CD4-positive, alpha-beta T cell treated with Interleukin-15 for 1 hour (primary cell): ENCODE measurements at places on chromosomes 5 and 9.

- no peak for DNase-seq
Measured at GRCh38 chr5:117863586-117864296, 1124.6 kb downstream of the DTWD2 start.

GRCh38 chr9:34328500-34328986, 525 bp downstream of the KIF24 start:
- DNase-seq: no peak

GRCh38 chr5:116084287-116084691, 536 bp upstream of the COMMD10 start:
- DNase-seq: no peak

DNA sequence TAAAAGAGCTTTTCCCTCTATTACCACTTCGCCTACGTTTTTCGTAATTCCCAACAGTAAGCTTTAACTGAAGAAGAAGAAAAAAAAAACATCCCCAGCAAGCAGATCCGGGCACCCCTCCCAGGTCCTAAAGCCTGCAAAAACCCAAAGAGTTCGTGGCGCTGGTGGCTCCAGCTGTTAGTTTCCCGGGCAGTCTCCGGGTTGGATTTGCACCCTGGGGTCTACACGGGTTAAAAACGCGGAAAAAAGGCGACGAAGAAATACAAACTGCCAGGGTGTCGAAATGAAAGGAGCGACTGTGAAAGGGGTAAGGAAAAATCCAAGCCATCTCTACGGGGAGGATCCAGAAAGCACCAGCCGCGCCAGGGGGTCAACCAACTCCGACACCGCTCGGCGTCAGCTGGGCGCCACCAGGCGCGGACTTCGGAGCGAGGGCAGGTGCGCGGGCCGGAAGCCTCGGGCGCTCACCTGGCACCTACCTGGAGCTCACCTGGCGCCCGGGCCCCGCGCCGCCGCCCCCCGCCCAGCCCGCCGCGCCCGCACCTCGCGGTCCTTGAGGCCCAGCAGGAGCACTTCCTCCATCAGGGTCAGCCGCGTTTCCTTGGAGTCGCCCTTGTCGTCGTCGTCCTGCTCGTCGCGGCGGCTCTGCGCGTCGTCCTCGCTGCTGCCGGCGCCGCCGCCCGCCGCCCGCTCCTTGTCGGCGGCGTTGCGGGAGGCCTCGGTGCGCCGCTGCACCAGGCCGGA, 680 bp downstream of the GOLPH3 start:
- DNase-seq: peak; percentile 39

DNA sequence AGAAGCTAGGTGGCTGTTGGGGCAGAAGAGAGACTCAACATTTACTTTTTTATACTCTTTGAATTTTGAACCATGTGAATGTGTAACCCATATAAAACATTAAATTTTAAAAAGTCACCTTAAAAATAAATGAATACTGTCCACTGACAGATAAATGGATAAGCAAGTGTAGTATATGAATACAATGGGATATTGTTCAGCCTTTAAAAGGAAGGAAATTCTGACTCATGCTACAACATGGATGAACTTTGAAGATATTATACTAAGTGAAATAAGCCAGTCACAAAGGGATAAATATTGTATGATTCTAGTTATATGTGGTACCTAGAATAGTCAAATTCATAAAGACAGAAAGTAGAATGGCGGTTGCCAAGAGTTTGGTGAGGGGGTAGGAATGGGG, 113.9 kb downstream of the TMEM174 start:
- DNase-seq: no peak

DNA sequence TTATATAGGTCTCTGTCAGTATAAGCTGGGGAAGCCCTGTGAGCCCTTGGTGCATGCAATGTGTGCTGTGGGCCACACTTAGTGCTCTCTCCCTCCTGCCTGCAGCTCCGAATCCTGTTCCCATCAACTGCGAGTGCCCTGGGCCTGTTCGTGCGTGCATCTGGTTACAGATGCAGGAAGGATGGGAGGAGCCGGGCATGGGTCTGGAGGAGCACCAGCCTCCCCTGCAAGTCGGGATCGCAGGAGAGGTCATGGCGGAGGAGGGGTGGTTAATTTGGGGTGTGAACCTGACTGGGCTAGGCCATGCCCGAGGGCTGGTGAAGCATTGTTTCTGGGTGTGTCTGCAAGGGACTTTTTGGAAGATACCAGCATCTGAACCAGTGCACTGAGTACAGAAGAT, 274.6 kb upstream of the IRX4 start:
- no peak for DNase-seq
